HS-5 (cell line): ENCODE measurements at places on chromosomes 2 and 18.
A peak's percentile ranks its signal among the peaks of the same experiment; 100 is the strongest.

DNA sequence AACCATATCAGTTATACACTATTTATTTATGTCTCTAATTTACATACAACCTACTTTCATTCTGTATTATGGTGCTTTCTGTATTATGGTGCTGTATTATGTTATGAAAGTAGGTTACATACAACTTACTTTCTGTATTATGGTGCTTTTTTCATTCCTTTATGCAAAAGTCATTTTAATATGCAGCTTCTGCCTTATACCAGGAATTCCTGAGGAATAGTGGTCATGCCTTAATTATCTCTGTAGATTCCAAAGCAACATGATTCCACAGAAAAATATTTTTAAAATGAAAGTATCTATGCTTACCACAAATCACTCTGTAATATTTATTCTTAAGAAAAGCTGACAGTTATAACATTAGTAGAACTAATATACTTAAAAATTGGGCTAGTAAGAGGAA is 922.0 kb upstream of the NRXN1 start:
- DNase-seq = peak; percentile 26

- DNase-seq = no peak
Observed at GRCh38 chr2:197358931-197359330, 48.4 kb upstream of the ANKRD44 start.

GRCh38 chr2:74845217-74845751 is 11.4 kb downstream of the HK2 start:
- DNase-seq = peak; percentile 90

DNA sequence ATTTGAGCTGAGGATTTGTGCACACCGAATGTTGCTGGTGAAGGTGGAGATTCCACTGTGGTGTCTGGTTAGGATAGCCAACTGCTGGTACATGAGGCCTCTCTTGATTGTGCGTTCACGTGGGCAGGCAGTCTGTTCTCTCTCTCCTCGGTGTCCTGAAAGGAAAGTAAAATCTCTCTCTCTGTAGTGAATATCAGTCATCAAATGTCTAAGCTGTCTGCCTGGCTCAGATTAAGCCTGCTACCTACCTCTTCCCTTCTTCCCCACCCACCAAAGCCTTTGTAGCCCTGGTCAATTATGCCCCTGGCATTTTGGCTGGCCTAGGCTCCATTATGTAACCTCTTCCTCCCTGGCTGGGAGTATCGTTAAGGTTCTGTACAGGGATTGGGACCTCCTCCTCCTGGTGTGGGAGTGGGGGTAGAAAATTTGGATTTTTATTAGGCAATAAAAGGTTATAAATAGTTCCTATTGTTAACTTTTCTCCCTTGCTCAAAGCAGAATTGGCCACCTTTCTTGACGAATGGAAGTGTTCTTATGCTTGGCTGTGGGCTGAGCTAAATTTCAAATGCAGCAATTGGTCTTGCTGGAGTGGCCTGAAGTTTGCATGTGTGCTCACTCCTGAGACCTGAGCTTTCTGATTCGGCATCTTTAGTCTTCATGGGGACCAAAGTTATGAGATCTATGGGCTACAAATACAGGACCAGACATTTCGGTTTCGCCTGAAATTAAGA is 148.8 kb downstream of the WDSUB1 start:
- DNase-seq = no peak

DNA sequence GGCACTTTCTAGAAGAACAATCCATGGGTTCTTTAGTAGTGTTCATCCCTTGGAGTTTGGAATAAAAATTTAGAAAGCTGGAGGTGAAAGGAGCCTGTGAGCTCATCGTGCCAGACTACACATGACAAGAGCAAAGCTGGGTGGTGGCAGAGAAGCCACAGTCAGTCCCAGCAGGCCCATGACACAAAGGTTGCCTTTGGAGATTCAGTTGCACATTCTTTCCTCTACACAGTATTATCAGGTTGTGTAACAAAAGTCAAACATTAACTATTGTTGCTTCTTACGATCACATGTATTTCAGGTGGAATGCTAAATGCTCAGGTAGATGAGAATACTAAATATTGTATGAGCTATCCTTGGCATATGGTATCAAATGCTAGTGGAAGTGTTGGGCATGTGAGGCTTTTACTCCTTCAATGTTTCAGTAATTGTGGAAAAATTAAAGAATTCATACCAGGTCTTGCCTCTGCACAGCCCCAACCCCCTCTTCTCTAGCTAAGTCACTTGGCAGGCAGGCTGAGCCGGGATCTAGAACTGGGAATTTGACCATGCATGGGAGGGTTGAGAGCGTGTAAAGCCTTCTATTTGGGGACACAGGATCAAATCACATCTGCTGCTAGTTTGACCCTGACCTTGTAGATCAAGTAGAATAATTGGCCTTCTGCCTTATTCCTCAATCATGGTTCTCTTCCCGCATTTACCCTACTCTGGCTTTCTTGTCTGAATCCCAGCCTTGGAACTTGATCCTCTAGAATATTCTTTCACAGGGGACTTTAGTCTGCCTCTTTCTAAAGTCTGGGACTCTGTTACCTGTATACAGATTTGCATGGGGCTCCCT is 230.9 kb downstream of the GCA start:
- no peak for DNase-seq

GRCh38 chr2:27715318-27716210 is 51.9 kb downstream of the SLC4A1AP start:
- DNase-seq = no peak

DNA sequence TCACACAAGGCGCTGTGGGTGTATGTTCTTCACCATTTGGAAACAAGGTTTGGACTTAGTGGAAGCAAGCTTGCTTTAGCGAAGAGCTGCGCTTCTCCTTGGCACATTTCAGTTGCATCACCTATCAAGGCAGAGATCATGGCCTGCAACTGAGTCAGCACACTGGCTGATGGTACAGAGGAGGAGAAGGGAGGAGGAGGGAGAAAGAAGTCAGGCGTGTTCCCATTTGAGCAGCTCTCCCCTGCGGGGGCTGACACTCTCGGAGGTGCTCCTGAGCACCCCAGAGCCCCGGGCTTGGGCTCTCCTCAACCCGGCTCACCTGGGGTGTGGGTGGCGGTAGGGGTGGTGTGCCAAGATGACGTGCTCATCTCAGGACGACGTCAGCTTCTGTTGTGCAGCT is 6.0 kb upstream of the SERPINB5 start:
- no peak for DNase-seq

DNA sequence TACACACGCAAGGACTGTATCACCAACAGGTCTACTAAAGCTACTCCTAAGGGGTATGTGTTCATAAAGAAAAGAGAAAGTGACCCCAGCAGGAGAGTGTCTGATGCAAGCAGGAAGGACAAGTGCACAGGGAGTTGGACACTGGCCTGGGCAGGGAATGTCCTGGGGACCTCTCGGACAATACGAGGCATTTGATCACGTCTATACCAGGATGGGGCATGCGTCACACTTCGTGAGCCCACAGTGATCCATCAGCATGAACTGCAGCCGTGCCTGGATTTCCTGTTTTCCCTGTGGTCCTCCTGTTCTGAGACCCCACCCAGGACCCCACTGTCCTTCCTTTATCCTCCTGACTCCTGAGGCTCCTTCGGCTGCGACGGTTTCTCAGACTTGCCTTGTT is 113.9 kb downstream of the HDAC4 start:
- no peak for DNase-seq

DNA sequence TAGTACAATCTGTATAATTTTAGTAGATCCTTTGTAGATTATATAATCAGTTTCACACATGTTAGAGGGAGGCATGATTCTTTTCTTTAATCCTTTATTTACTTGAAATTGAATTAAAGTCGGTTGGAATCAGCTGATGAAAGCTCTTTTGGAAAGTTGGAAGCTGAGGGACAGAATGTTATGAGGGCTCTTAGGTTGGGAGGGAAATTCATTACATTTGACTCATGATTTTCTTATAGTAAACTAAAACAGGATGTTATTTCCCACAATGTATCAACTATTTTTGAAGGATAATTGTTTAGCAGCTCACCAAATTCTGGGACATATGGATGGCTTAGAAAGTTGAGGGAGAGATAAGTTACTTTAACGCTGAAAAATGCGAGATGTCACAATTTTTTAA is 52.7 kb upstream of the TMEFF2 start:
- no peak for DNase-seq

- DNase-seq = no peak
Observed at GRCh38 chr2:43774617-43775016, 778 bp downstream of the DYNC2LI1 start.

DNA sequence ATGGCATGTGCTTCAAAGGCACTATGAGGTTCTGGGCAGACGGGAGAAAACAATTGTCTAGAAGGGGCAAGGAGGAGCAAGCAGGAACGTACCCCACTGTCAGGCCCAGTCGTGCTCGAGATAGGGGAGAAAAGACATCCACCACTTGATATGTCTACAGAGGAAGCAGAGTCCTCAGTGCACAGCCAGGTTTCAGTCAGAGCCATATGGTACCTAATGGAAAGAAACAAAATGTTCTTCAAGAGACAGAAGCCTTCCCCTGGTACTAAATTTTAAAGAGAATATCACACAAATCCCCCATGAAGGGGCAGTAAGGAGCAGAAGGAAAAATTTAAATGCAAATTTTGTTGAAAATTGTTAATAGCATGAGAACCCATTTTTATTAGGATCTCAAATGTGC is 21.9 kb downstream of the THUMPD2 start:
- no peak for DNase-seq

GRCh38 chr2:219766658-219767057 is 139.2 kb downstream of the SLC4A3 start:
- DNase-seq = no peak

DNA sequence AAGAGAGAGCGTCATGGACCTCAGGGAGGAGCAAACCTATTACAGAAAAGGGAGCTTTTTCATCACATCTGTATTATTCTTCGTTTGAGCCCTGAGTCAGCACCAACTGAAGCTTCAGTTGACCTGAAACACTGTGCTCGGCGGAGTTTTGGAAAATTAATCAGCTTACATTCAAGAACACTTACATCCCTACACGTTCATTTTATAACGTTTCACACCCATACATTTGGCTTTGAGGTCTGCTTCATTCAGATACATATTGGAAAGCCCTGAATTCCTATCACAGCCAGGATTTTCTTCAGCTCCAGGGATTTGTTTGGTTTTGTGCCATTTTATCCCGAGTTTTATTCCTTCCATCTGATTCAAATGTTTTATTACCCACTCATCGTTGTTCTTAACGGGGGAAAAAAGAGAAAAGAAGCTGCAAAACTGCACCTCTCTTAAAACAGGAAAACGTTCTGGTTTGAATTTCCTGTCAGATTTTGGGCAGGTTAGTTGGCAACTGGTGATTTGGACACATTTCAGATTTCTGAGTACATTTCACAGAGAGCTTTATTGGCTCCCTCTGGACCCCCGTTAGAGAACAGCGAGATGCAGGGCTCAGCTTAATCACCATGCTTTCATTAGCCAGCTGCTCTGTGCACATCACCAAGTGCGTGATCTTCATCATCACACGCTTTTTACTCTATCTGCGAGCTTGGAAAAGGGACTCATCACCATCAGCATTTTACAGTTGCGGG is 88.8 kb downstream of the CDC42EP3 start:
- no peak for DNase-seq

- DNase-seq = no peak
Observed at GRCh38 chr2:10940596-10940995, 28.9 kb downstream of the KCNF1 start.

GRCh38 chr2:45778720-45779171 is 127.3 kb downstream of the PRKCE start:
- no peak for DNase-seq

GRCh38 chr2:225454412-225454811 is 54.9 kb downstream of the NYAP2 start:
- DNase-seq = no peak

GRCh38 chr2:154707994-154708575 is 9.6 kb downstream of the KCNJ3 start:
- DNase-seq = no peak

- no peak for DNase-seq
Observed at GRCh38 chr18:35073186-35074105, 32.2 kb downstream of the MAPRE2 start.

GRCh38 chr2:38634684-38635083 is 31.2 kb upstream of the GALM start:
- no peak for DNase-seq

GRCh38 chr2:118255771-118256372 is 167.6 kb downstream of the INSIG2 start:
- no peak for DNase-seq
